ENCODE measurements at places on chromosomes 3 and 15.

- DNase-seq = no peak
Observed at GRCh38 chr3:129061023-129061887, 676 bp downstream of the GP9 start.

DNA sequence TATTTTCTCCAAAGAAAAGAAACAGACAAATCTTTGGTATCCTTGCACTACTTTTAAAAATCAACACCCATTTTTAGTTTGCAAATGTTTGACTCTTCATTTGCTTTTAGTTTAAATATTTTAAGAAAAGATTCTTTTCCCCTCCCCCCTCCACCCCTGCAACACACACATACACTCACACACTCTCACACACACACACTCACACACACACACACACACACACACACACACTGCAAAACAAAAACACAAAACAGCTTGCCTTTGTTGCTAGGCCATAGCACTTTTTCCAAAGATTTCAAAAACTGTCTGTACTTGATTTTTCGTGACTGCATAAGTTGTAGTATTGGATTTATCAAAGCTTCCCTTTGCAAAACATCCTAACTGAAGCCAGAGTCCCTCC is 26.9 kb downstream of the ROBO2 start:
- no peak for DNase-seq

- no peak for DNase-seq
Observed at GRCh38 chr3:3125977-3126376, 763 bp upstream of the TRNT1 start.

- no peak for DNase-seq
Observed at GRCh38 chr3:34948517-34948916, 690.8 kb upstream of the ARPP21 start.

DNA sequence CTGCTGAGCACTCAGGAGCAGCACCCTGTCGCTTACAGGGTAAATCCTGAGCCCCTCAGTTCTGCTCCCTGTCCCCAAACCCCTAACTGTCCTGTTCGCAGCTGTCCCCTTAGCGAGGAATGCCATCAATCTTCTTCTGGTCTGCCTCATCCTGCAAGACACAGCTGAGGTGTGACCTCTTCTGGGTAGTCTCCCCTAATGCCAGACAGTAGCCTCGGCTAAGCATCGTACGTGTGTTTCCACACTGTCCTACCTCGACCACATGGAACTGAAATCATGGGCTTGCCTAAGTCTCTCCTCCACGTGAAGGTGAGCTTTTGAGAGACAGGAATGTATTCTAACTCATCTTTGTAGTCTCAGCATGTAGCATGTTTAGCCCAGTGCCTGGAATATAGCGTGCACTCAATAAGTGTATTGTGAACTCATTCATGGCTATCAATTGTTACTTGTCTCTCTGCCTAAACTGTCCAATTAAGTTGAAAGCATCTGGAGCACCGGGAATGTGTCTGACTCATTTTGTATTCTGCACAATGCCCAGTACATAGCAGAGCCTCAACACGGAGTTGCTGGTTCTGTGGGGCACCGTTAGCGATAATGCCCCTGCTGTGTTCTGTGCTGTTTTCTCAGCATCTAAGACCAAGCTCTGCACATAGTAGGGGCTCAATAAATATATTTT is 90.2 kb downstream of the HES1 start:
- no peak for DNase-seq

DNA sequence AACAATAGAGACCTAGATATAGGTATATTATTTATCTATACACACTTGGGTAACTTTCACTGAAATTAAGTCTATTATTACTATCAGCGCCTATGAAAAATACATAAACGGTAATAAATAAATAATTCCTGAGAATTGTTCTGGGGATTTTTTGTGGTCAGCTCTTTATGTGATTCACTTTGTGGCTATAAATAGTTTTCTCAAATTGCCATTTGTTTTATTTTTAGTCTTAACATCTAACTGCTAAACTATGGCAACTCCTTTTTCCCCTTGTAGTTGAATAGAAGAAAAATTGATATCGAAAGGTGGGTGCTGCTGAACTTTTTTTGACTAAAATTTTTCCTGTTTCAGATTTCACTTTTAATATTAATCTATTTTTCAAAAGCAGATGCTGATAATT is 189.0 kb downstream of the VGLL3 start:
- DNase-seq = no peak

- DNase-seq = no peak
Observed at GRCh38 chr15:60208709-60209108, 189.1 kb downstream of the ANXA2 start.

DNA sequence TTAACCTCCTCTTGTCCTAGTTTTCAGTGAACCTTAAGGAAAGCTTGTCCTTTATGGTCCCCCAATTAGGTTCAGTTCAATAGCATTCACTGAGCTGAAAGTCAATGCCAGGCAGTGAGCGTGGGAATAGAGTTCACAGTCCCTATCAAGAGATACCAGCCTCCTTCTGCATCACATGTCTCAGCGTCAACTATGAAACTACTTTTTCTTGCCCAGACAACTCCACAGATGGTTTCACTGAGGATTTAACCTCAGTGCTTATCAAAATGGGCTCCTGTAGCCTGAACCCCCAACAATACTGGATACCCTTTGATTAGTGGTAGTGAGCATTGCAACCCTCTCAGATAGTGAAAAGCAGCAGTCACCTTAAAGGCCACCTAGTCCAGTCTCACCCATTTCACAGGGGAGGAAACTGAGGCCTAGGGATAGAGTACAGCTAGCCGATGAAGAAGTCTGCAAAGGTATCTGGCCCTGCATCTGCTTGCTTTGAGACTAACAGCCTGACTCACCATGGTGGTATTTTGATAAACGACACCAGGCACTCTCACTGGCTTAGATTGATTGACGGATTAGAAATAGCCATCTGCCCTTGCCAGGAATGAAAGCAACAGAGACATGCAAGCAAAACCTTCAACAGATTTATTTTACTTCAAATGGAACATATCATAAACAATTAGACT is 1.6 kb upstream of the UBA3 start:
- DNase-seq = no peak

DNA sequence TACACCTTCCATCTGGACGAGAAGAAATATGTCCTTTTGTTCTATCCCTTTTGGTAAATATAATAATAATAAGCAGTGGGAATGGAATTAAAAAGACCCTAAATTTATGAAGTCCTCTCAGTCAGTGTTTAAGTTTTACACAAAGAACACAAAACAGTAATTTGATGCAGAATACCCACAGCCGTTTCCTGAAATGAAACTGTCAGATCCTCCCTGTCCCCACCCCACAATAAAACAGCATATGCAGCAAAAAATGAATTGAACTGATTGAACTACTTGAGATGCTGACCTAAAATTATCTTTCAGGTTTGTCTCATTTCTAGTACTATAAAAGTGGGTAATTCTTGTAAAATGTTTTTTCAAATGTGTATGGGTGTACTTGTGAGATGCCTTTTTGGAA is 2.2 kb upstream of the LRIG1 start:
- no peak for DNase-seq

GRCh38 chr3:174232658-174233429 is 626.3 kb upstream of the NAALADL2 start:
- no peak for DNase-seq

DNA sequence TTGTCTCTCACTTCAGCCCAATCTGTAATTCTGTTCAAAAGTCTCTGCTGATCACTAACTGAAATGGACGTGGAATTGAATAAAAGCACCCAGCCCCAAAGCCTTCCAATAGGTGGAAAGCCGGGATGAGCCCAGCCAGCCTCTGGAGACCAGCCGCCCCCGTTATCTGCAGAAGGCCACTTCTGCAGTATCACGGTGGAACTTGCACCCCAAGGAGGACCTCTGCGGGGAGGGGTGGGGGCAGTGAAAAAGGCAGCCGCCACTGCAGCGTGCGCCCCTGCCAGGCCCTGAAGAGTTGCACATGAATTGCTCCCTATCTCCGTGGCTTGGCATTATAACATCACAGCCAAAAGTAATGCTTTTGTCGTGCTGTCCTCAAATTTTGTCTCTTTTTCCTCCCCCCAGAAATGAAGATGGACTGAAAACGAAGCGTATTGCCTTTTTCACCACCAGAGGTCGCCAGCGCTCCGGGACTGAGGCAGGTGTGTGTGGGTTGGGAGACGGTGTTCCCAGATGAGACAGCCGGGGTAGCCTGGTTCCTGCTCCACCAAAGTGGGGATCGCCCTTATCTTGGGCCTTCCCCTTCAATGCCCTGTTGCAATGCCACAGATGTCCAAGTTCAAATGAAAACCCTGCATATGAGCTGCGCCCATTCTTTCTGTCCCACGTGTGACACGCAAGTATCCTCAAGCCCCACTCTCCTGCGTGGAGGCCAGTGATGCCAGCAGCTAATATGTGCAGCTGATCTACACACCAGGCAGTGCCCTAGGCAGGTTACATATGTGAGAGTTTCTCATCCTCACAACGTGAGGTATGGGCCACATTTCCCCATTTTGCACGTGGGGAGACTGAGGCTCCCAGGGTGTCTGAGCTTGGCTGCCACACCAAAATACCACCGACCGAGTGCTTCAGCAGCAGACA is 96.0 kb downstream of the LRRK1 start:
- peak; percentile 67 for DNase-seq

DNA sequence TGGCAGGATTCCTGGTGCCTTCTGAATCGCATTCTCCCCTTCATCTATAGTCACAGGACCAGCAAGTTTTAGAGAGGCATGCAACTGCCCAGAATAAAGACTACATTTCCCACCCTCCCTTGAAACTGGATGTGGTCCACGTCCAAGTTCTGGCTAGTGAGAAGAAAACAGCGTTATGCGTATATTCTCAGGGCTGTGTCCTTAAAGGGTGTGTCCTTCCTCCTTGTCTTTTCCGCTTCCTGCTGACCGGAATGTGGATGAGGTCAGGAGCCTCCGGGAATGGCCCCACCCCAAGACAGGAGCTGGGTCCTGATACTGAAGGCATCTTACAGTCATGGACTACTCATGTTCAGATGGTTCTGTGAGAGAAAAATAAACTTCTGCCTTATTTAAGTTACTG is 20.2 kb downstream of the CHST2 start:
- no peak for DNase-seq

- no peak for DNase-seq
Observed at GRCh38 chr3:168511428-168512014, 415.8 kb upstream of the GOLIM4 start.

DNA sequence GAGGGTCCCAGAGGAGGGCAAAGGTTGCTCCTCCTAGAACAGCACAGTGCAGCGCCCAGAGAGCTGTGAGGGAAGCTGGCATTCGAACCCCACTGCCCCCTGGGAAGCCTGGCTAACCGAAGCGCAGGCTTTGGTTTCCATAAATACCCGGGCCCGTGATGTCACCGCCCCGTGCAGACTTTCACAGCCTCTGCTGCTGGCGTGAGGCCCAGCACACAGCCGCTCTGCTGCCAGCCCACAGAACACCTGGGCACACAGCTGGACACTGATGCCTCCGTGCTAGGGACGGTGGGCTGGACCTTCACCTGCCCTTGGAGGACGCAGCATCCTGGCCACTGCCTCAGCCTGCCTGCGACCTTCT is 1.0 kb downstream of the IQSEC1 start:
- DNase-seq = no peak

- DNase-seq = no peak
Observed at GRCh38 chr3:15703346-15703745, 94.4 kb downstream of the ANKRD28 start.

- DNase-seq = no peak
Observed at GRCh38 chr3:131972091-131972490, 62.7 kb downstream of the CPNE4 start.

DNA sequence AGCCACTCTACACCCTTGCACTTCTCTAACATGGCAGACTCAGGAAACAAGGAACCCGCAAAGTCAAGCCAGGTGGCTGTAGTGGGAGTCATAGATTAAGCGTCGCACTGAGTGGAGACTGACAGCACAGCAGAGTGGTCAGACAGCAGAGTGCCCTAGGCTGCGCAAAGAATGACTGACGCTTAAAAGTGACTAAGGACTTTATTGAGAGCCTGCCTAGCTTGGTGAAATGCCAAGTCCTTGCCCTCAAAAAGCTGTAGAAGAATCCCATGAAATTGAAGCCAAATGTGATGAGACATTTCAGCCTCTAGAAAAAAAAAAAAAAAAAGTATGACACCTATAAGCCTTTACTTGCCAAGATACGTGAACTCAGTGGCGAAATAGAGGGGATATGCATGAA is 30.2 kb downstream of the NCEH1 start:
- no peak for DNase-seq

GRCh38 chr3:188176476-188176875 is 22.5 kb downstream of the LPP start:
- DNase-seq = no peak

DNA sequence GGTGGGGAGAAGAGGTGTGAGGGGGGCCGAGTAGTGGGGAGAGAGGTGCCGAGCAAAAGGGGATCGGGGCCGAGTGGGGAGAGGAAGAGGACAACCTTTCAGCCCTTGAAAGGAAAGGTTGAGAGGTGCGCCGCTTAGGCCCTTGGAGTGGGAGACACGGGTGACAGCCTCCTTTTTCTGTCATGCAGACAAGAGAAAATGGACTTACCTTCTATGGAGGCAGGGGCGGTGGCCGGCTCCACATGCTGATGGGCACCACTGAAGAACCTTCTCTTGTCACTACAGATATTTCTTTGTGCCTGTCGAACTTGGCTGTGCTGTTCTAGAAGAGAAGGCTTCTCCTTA is 421 bp downstream of the KLHL18 start:
- DNase-seq = peak; percentile 10

GRCh38 chr3:40911928-40912327 is 287.4 kb upstream of the CTNNB1 start:
- DNase-seq = no peak

GRCh38 chr3:56980798-56981390 is 79.6 kb upstream of the SPATA12 start:
- peak; percentile 27 for DNase-seq

DNA sequence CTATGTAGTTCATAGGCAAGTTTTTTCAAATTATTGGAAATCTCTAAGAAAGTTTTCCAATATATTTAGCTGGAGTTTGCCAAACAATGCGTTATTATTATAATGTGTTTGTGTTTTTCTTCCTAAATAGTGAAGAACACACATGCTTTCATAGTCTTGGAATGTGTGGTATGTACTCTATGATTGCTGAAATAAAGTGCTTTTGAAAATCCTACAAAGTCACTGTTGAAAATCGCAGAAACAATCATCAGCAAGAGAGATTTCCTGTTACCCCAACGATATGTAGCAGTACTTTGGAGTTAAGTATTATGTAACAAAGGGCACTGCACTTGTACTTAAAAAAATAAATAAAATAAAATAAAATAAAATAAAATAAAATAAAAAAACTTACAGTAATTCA is 796.2 kb downstream of the NAALADL2 start:
- DNase-seq = no peak

DNA sequence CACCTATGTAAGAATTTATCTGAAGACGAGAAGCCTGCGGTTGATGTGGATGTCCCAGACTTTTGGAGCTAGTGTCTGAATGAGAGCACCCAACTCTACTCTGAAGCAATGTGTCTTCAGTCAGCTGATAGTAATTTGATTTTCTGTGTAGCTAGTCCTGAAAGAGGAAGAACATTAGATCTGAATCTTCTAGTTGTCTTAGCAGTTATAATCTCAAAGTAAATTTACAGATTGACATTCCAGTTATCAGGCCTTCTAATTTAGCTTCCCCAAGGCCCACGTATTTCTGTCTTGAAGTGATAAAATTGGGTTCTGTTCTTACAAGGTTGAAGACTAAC is 1.5 kb downstream of the TCAIM start:
- no peak for DNase-seq
